Stimulated activated naive CD4-positive, alpha-beta T cell (primary cell): ENCODE measurements at places on chromosomes 16 and 17.

DNA sequence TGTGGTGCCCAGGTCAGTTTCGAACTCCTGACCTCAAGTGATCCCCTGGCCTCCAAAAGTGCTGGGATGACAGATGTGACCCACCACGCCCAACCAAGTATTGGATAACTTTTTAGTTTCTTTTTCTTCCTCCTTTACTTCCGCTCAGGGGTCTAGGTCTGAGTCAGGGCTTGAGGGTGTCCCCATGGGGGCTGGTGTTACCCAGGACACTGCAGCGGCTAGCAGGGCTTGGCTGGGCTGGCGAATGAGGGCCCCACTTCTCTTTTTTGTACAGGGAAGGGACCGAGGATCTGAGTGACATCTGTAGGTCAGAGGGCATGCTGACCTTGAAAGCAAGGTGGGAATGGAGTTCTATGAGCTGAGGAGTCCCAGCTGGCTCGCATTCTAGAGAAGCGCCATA is 24.9 kb downstream of the RAB11FIP3 start:
- DNase-seq, result no peak

- no peak for DNase-seq
Observed at GRCh38 chr17:43556292-43556691, 10.2 kb upstream of the ETV4 start.

GRCh38 chr16:1764971-1765370 is 6.4 kb downstream of the NME3 start:
- no peak for DNase-seq

DNA sequence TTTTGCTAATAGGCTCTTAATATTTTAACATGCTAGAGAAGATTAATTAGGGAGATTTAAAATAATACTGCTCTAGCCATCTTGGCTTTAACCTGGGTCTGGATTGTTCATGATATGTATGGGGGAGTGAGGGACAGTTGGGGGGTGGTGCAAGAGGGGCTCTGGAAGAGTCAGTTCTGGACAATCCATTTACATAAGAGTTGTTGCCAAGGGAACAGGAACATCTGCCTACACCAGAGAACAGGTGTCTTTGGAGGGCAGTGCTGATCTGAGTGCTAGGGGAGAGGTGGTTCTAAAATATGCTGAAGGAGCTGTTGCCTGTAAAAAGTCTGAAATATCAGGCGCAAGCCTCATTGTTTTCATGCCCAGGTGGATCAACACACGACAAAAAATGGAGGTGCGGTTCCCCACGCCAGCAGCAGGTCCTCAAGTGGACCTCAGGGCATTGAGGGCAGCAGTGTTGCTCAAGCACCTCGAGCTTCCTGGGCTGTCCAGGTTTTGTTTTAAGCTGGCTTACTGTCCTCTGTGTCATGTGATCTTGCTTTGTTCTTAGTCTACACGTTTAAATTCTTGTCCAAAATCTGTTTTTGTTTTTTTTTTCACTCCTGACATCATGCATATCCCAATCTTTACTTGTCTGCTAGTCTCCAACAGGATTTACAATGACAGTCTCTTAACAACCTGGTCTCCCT is 25.4 kb upstream of the WSB1 start:
- no peak for DNase-seq

GRCh38 chr17:8151641-8152111 is 528 bp downstream of the PER1 start:
- DNase-seq, result no peak

- no peak for DNase-seq
Observed at GRCh38 chr17:32100971-32101631, 41.2 kb upstream of the RHOT1 start.

GRCh38 chr16:84950906-84951305 is 60.4 kb downstream of the ZDHHC7 start:
- no peak for DNase-seq

- DNase-seq, result no peak
Observed at GRCh38 chr17:67479148-67479547, 102.1 kb downstream of the PITPNC1 start.
